ENCODE measurements at places on chromosomes 12 and 14. TPM values are rescaled to one million over a fixed set of nuclear protein-coding genes. Genes with fewer than 3 reads are reported as not detected.

Gene SPTB
- not detected for total RNA-seq

Gene AICDA
- not detected for total RNA-seq

Gene CMKLR1
- not detected for total RNA-seq

Gene ART4
- 2.7 TPM for total RNA-seq

Gene CLEC1B
- total RNA-seq, result not detected

Gene SOAT2
- total RNA-seq, result not detected

Gene CLEC2A
- not detected for total RNA-seq

Gene ANO2
- 13.5 TPM for total RNA-seq

Gene NANOG
- not detected for total RNA-seq

Gene BRMS1L
- 3.0 TPM for total RNA-seq

Gene RFX4
- total RNA-seq, result not detected

Gene BCL2L14
- not detected for total RNA-seq

Gene AHNAK2
- total RNA-seq, result 65.5 TPM

Gene GLI1
- total RNA-seq, result not detected

Gene SERPINA1
- not detected for total RNA-seq

Gene IAPP
- not detected for total RNA-seq

Gene UTP20
- total RNA-seq, result 20.7 TPM

Gene MYH6
- 0.05 TPM for total RNA-seq

Gene SLC39A5
- not detected for total RNA-seq

Data from mammary microvascular endothelial cell (primary cell).